ENCODE measurements at places on chromosomes 5 and 9.

GRCh38 chr5:132214491-132214890 lies 13.2 kb downstream of the P4HA2 start:
- no peak for DNase-seq

DNA sequence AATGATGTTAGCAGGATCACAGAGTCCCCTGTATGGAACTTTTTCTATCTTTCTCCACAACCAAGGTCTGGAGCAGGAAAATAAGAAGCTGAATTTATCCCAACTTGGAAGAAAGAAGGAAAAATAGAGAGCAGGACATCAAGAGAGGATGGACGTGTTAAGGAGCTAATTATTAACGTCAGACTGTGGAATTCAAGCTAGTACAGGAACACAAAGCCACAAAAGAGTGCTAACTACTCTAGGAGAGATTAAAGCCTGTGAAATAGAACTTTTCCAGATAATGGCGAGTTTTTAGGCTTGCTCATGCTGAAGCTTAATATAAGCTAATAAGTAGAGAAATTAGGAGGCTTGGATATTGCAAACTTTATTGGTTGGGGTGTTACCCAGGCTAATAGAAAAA lies 632 bp upstream of the SPINK13 start:
- no peak for DNase-seq

GRCh38 chr9:81566074-81566698 lies 123.2 kb downstream of the TLE1 start:
- DNase-seq, result no peak

- DNase-seq, result no peak
Measured at GRCh38 chr9:137740312-137740711, 121.5 kb downstream of the EHMT1 start.

DNA sequence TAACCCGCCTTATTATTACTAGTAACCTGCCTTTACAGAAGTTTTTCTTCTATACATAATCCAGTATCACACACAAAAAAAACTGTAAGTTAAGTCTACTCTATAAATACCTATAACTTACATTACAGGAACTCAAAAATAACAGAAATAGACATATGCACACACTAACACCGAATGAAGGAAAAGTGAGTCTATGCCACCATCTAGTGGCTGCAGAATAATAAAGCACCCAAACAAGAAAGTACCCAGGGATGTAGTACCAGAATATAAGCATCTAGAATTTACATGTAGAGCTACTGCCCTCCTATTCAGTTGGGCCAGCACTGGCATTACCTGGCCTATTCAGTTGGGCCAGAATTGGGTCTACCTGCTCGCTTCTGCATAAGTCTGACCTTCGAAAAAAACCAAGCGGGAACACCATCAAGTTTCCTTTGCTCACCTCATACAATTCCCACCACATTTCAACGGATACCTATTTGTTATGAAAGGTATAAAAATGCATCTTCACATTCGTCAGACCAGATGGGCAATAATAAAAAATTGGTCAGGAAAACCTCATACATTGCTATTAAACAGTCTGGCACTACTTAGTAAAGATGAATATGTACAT lies 4.0 kb upstream of the NIPSNAP3A start:
- peak; percentile 23 for DNase-seq

Data from NCI-H1436 (cell line).